Activated CD4-positive, alpha-beta T cell treated with anti-CD3 and anti-CD28 coated beads for 36 hours (primary cell): ENCODE measurements at places on chromosomes 1 and 21. TPM values are rescaled to one million over a fixed set of nuclear protein-coding genes. Genes with fewer than 3 reads are reported as not detected.

Gene ARHGAP30
- 125 TPM for total RNA-seq

Gene ARHGEF10L
- total RNA-seq = not detected

Gene CAPZB
- 346 TPM for total RNA-seq

Gene DIRAS3
- 0.16 TPM for total RNA-seq

Gene CAMK1G
- total RNA-seq = 0.23 TPM

Gene SHE
- total RNA-seq = 0.04 TPM

Gene LHX4
- not detected for total RNA-seq

Gene PLCH2
- 6.3 TPM for total RNA-seq

Gene CRYBG2
- total RNA-seq = 1.5 TPM

Gene RUNX1
- total RNA-seq = 49.5 TPM

Gene S100A8
- total RNA-seq = not detected

Gene DNASE2B
- total RNA-seq = not detected

Gene NBPF4
- total RNA-seq = 0.21 TPM

Gene FAM151A
- not detected for total RNA-seq

Gene CYP4A22
- total RNA-seq = not detected

Gene TRIM46
- total RNA-seq = 6.3 TPM

Gene USH2A
- not detected for total RNA-seq

Gene CFAP298
- 39.5 TPM for total RNA-seq

Gene VSIG8
- total RNA-seq = 0.11 TPM

Gene SLC44A5
- not detected for total RNA-seq

Gene RHEX
- total RNA-seq = not detected

Gene GDAP2
- total RNA-seq = 18.8 TPM

Gene ERG
- total RNA-seq = 0.07 TPM

Gene MAP10
- 1.4 TPM for total RNA-seq

Gene GPR37L1
- not detected for total RNA-seq

Gene ARTN
- total RNA-seq = 0.48 TPM

Gene C1orf94
- not detected for total RNA-seq

Gene CHD1L
- 56.1 TPM for total RNA-seq

Gene EVA1C
- total RNA-seq = 9.3 TPM

Gene CD48
- total RNA-seq = 180 TPM

Gene LAD1
- total RNA-seq = not detected

Gene RSPO1
- not detected for total RNA-seq

Gene NLRP3
- 1.0 TPM for total RNA-seq

Gene ATP1A2
- not detected for total RNA-seq

Gene OR10R2
- not detected for total RNA-seq

Gene PCAT6
- 2.2 TPM for total RNA-seq

Gene MATN1
- total RNA-seq = 0.43 TPM

Gene LENEP
- total RNA-seq = 0.80 TPM

Gene C1orf226
- total RNA-seq = 0.16 TPM
